Thoracic aorta (tissue), 2 donors: ENCODE measurements at places on chromosomes 3 and 15.

- DNase-seq: no peak
These were observed 10.5 kb downstream of the CSK start for GRCh38 chr15:74792227-74793016.

DNA sequence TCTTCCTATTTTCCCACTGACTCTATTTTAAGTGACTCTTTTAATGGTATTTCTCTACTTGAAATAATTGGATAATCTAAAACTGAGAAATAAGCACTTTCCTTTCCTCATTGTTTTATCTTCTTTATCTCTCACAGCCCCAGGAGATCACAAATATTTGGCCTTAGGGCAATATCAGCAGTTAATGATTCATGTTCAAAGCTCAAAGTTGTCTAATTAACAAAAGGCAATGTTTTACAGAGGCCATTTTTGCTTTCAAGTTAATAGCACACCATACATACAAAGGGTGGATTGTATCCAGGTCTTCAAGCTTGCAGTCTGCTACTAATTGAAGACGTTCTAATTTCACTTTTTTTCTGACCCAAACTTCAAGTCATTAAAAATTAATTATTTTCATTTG is 120.1 kb downstream of the LRRN1 start:
- DNase-seq: no peak

DNA sequence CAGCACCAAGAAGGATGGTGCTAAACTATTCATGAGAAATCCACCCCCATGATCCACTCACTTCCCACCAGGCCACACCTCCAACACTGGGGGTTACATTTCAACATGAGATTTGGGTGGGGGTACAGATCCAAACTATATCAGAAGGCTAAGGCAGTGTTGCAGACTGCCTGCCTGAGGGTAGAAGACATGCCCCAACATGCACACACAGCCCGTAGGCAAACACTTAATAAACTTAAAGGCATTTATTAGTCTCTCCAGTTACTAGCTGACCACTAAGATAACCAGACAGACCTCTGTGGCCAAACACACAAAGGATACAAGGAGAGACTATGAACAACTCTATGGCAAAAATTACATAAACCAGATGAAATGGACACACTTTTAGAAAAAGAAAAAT is 10.2 kb downstream of the FAM162A start:
- no peak for DNase-seq

- no peak for DNase-seq
These were observed 15.5 kb downstream of the TOP2B start for GRCh38 chr3:25648925-25649830.

- no peak for DNase-seq
These were observed 10.0 kb upstream of the INO80 start for GRCh38 chr15:41125931-41126642.

DNA sequence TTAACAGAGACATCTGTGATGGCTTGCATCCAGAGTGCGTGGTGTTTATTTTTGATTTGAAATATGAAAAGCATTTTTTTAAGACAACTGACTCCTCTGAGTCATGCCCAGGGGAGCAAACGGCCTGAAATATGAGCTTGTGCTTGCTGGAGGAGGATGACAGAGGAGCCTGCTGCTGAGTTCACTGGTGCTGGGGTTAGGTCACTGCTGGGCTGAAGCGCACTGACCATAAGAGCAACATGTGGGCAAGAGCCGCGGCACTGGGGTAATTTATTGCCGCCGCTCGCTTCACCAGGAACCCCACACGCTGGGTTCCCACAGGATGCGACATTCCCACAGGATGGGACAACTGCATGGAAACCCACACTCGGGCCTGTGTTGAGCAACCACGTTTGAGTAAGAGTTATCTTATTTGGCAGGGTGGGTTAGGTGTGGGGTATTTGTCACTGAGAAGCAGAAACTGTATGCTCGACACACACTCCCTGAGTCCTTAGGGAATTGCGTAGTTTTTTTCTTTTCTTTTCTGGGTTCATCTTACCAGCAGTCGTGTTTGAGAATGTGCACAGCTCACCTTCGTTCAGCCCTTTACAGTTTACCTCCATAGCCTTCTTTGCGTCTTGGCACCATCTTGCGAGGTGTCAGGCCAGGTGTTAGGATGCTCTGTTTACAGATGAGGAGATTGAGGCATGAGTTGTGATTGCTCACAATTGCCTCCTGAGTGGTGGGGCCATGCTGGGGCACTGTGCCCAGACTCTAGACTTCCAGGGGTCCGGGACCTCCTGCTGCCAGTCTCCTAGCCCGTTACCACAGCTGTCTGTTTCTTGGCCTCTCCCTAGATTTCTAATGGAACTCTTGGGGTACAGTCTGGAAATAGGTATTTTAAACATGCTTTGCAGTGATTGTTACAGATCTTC is 60.4 kb downstream of the SMAD3 start:
- DNase-seq: peak; percentile 77
